GM19239 (cell line): ENCODE measurements at places on chromosomes 6 and 20.

- DNase-seq = no peak
Measured at GRCh38 chr6:139187489-139187888, 52.6 kb downstream of the HECA start.

DNA sequence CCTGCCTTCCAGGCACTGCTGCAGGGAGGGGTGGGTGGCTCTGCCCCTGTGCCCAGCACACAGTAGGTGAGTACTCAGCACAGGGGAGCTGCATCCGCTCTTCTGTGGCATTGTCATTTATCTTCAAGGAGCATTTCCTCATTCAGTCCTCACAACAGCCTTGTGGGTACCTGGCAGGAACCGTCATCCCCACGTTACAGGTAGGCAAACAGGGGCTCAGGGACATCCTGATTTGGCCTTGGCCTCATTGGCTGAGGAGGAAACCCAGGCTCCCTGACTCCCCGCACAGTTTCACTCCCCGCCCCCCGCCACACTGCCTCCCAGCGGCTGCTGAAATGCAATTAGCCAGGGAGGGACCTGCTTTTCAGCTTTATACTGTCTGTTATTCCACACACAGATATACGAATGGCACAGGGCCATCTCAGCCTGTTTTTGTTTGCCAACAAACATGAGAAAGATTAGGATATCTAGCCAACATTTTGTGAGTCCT, 24.2 kb upstream of the PNPLA1 start:
- no peak for DNase-seq

- DNase-seq = peak; percentile 70
Measured at GRCh38 chr6:6547110-6547879, 41.2 kb upstream of the LY86 start.

DNA sequence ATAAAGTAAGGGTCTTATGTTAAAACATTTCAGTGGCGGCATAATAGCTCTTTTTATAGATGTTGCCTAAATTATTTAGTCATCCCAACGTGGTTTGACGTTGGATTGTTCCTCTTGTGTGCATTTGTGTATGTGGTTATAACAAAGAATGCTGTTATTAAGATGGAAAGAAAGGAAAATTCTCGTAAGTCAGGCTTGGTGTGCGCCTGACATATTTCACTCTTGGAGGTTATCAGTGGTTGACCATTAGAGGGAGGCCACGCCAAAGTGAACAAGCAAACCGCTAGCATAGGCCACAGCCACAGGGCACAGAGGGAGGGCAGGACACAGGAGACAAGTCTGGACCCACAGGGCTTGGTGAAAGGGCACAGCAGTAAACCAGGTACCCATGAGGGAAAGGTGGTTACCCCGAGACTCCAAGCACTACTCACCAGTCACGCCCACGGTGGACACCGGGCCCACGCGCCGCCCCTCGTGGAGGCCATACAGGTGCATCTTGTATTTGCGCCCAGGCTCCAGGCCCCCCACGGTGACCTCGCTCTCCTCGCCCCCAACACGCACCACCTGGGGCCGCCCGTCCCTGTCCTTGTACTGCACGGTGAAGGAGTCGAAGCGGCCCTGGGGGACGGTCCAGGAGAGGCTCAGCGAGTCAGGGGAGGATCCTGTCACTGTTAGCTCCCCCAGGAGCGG, 22.9 kb downstream of the CYP21A2 start:
- DNase-seq = no peak

- DNase-seq = no peak
Measured at GRCh38 chr6:54041239-54041638, 70.0 kb upstream of the MLIP start.

DNA sequence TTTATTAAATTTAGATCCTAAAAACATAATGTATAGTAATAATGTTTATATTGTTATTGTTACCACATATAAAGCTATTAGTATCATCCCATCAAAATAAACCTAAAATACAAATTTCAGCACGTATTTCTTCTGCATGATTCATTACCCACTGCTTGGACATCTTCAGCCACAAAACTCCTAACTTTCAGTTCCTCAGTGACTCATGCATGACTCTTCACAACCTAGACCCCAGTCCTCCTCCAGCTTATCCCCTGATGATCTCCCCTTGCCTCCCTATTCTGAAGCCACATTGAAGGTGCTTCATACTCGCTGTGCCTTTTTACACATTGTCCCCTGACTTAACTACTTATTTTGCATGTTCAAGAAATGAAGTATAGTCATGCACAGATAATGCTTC, 11.2 kb upstream of the GPRC6A start:
- DNase-seq = no peak

- no peak for DNase-seq
Measured at GRCh38 chr20:56716806-56717205, 87.7 kb downstream of the TFAP2C start.
